Fibroblast of the aortic adventitia (primary cell): ENCODE measurements at places on chromosomes 4 and X. TPM values are rescaled to one million over a fixed set of nuclear protein-coding genes. Genes with fewer than 3 reads are reported as not detected.

DNA sequence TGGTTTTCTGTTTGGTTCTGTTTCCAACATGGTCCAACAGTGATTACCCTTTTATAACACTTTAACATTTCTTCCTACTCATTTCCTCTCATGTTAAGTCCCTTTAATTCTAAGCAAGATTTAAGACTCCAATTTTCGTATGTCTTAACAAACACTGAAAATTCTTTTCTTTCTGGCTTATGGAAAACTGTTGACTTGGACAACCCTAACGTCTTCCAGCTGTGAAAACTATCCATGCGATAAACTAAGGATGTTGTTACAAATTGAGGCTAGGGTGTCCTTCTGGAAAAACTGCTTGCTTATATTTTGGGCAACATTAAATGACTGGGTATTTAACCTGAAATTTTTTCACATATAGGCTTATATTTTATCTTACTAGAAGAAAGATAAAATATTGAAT is 33.9 kb upstream of the RTL3 start:
- no peak for DNase-seq

GRCh38 chr4:15063341-15063740 is 61.1 kb downstream of the CPEB2 start:
- no peak for DNase-seq

DNA sequence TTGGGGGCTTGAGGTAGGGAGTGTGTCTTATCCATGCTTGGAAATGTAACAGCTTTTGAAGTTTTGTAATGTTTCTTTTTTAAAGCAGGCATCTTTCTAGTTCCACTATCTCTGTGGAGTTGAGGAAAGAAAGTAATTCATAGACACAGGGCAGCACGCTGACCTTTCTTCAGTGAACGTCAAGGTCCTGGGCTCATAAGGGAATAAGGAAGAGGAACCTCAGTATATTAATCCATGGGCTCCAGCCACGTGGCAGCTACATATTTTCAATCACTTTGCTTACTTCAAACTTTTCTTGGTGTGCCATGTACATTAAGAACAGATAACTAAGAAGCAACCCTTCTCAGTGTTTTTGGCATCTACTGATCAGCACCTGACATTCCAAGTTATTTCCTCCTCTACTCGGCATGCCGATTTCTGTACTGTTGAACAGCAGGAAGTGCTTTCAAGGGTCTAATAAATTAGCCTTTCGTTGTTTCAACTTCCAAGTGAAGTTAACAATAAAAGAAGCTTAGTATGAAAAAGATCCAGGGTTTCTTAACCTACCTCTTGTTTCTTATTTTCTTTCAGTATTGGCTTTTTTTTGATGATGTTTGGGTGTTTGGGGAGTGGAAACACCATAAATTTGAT is 88.2 kb downstream of the SORBS2 start:
- DNase-seq, result no peak

GRCh38 chrX:8731559-8732395 is at the start of gene ANOS1:
Gene ANOS1, minus strand, starts transcription at chrX:8732137. Its CDS starts 101 bp downstream, at chrX:8732036.
- no peak for DNase-seq

DNA sequence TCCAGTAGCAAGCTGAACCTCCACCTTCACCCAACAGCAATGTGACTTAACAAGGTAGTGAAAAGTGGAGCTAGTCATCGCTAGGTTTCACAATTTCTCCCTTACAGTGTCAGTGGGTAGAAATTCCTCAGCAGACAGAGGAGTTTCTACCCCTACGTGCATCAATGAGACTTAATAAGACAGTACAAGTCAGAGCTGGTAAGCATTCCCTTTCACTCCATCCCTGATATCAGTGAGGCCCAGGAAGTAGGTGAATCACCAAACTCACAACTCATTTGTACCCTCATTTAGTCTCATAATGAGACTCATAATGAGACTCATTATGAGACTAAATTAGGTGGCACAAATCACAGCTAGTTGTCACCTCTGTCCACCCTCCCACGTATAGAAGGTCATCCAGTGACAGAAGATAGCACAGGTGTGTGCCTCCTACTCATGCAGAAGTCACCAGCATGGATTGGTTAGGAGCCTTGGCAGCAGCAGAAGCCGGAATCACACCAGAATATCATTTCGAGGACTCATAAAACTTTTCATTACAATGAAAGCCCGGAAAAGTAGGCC is 50.8 kb upstream of the NUDT10 start:
- DNase-seq, result no peak

DNA sequence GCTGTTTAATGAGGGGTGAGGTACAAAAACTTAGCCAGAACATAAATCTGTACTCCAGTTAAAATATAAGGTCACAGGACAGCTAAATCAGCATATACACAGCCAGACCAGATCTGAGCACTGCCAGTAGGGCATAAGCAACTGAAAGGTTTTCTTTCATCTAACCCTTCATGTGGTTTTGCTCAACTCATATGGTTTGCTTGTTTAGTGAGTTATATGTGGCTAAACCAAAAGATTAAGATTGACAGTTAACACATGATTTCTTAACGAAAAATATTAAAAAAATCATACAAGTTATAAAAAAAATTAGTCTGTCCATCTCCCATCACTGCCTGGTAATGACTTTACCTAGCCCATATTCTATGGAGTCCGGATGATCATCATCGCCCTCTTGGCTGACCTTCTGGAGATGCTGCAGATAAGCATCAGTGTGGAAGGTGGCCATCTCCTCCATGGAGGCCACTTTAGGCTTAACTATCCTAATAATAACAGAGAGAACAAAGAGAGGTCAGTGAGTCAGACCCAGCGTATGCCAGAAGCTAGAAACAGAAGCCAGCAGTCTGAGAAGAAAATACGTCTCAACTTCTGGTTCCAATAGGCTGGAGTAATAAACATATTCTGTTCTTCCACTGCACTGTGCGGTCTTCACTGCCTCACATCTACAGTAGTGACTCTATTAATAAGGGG is 4.1 kb downstream of the HDAC8 start:
- peak; percentile 81 for DNase-seq

DNA sequence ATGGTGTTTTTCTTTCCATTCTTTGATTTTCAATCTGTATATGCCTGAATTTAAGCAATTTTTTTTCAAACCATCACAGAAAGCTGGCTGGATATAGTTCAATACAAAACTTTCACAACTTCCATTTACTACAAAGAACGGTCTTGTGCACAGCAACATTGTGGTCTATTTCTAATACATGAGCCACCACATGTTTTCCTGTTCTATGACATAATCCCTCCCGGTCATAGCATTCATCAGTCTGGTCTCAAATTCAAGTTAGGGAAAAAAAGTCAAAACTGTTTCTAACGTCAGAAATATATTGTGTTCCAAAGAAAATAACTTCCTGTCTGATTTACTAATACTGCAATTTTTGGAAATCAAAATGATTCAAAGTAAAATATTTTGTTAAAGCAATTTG is 7.5 kb upstream of the CXCL6 start:
- peak; percentile 57 for DNase-seq

- no peak for DNase-seq
These were observed 34.4 kb upstream of the HAND2 start for GRCh38 chr4:173564461-173564860.

- no peak for DNase-seq
These were observed 1563.4 kb downstream of the C4orf33 start for GRCh38 chr4:130659320-130659719.

GRCh38 chr4:110514889-110515479 is 39.0 kb downstream of the ENPEP start:
- peak; percentile 63 for DNase-seq

GRCh38 chr4:86565651-86566050 is 28.5 kb upstream of the PTPN13 start:
- DNase-seq, result no peak

DNA sequence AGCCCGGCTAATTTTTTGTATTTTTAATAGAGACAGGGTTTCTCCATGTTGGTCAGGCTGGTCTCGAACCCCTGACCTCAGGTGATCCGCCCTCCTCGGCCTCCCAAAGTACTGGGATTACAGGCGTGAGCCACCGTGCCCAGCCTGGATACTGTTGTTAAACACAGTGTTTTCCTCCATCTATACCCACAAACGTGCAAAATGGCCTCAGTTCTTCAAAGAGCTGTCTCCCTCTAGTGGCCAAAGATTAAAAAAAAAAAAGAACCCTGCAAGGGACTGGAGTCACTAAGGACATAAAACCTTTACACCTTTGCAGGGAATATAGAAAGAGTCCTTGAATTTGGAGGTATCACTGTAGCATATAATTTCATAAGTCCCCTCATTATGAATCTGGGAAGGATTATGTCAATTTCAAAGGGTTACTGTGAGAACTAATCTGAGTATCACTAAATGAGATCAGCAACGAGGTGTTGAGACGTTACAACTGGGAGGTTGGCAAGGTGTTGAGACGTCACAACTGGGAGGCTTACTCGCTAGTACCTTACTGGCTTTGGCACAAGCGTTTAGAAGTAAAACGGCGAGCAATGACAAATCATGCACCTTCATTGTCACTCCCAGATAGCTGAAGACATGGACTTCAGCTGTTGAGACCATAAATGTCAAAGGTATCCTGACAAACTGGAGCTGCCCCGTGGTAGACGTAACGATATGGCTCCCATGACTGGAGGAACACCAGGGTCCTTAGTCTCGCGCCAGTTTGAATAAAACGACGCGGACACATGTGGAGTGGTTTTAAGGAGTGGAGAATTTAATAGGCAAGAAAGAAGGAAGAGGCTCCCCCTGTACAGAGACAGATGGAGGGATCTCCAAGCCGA is 33.4 kb upstream of the ENPP6 start:
- DNase-seq, result peak; percentile 59

- DNase-seq, result peak; percentile 4
These were observed 1608.7 kb downstream of the STIM2 start for GRCh38 chr4:28469387-28469786.

DNA sequence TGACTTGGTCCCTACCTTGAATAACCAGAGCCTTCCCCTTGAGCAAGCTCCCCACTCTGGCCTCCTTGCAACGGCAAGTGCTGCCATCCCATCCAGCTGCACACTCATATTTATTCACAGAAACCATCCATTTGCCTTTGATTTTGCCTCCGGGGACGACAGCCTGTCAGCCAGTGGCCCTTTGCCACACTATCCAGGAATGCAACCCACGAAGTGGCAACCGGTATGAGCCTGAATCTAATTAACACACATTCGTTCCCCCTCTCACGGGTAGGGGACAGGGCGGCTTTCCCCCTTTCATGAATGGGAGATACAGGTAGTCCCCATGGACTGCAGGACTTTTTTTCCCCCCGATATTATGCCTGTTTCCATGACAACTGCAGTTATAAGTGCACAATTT is 15.5 kb downstream of the CRMP1 start:
- DNase-seq, result no peak

DNA sequence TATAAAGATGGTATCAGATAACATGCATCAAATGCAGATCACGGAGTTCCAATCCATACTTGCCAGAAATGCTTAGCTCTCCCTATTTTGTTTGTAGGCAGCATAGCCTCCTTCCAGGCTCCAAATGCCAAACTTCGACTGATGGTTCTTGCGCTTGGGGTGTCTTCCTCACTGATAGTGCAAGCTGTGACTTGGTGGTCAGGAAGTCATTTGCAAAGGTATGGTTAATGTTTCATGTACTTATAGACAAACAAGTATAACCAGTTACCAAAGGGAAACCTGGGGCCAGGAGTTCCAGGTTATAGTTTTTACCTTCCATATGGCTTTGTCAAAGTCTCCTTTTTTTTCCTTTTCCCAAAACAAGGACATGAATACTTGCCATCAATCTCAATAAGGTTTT is 5.3 kb downstream of the CWH43 start:
- DNase-seq, result no peak

GRCh38 chr4:123856689-123857545 is 460.3 kb downstream of the SPRY1 start:
- DNase-seq, result peak; percentile 61

GRCh38 chrX:50495616-50496015 is 25.0 kb upstream of the DGKK start:
- DNase-seq, result peak; percentile 1

DNA sequence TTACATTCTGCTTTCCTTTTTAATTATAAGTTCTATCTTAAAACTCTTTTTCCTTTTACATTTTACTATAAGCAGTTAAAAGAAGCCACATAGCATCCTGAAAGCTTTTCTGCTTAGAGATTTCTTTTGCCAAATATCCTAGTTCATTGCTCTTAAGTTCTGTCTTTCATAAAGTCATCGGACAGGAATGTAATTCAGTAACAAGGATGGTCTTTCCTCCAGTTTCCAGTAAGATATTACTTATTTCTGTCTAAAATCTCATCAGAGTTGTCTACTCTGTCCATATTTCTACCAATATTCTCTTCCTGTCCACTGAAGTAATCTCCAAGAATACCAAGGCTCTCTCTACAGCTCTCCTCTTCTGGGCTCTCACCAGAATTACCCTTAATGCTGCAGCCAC is 37.5 kb upstream of the ADH1C start:
- DNase-seq, result peak; percentile 93

DNA sequence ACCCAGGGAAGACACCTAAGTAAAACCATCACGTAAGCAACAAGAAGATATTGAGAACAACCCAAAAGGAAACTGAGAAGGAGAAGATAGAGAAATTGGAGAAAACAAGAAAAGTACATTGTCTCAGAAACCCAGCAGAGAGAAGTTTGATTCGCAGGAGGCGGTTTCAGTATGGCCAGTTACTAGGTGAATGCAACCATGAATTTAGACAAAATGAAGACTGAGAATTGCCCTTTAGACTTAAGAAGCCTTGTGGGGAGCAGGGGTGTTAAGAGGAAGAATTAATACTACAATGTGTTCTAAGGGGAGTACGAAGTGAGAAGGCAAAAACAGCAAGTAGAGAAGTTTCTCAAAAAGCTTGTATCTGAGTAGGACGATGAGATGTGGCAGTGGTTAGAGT is 229.3 kb upstream of the NEIL3 start:
- DNase-seq, result no peak

DNA sequence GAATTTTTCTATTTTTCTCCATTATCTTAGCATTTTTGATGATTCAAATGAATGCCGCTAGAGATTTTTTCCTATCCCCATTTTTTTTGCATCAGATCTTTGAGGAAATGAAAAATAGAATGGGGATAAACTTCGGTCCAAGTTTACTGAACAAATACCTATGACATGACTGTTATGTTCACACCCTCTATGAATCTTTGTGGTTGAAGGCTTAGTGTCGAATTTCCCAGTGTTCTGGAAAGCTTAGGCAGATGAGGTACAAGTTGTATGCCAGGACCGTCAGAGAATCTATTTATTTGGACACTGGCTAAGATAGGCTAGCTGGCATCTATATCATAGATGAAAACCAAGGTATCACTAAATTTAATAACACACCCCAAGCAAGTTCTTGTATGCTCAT is 123.4 kb downstream of the SPCS3 start:
- DNase-seq, result peak; percentile 98

GRCh38 chr4:89914609-89915550 is 20.2 kb downstream of the MMRN1 start:
- no peak for DNase-seq

Gene FGG
- total RNA-seq, result not detected in 2 replicates

Gene NMU
- total RNA-seq, result not detected in 2 replicates

Gene HTRA3
- 7.6 and 9.6 TPM in 2 replicates for total RNA-seq

Gene CNGA1
- total RNA-seq, result 0.18 TPM in 1 of 2 replicates, not detected in the other

Gene HTR2C
- total RNA-seq, result not detected in 2 replicates

Gene GPR173
- 1.1 and 2.5 TPM in 2 replicates for total RNA-seq

Gene GPRASP1
- total RNA-seq, result 2.5 and 11.5 TPM in 2 replicates

Gene LIMCH1
- 0.82 and 8.7 TPM in 2 replicates for total RNA-seq

Gene SMIM10
- total RNA-seq, result 5.0 and 6.6 TPM in 2 replicates

Gene MID1IP1
- total RNA-seq, result 33.6 and 54.9 TPM in 2 replicates
